ENCODE measurements at places on chromosomes 6 and 20.

GRCh38 chr6:56934876-56935275 is 20.0 kb upstream of the BEND6 start:
- DNase-seq: no peak

DNA sequence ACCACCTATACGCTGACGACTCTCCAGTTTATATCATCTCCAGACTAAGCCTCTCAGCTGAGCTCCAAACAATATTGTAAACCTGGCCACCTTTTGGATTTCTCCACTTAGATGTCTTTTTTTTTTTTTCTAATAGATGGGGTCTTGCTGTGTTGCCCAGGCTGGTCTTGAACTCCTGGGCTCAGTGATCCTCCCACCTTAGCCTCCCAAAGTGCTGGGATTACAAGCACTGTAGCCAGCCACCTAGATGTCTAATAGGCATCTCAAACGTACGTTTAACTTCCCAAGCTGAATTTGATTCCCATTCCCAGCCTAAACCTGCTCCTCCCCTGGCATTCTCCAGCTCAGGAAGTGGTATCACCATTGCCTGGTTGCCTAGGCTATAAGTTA is 5.2 kb downstream of the DDR1 start:
- DNase-seq: no peak

GRCh38 chr6:105593056-105593690 is 190.3 kb upstream of the PREP start:
- DNase-seq: no peak

DNA sequence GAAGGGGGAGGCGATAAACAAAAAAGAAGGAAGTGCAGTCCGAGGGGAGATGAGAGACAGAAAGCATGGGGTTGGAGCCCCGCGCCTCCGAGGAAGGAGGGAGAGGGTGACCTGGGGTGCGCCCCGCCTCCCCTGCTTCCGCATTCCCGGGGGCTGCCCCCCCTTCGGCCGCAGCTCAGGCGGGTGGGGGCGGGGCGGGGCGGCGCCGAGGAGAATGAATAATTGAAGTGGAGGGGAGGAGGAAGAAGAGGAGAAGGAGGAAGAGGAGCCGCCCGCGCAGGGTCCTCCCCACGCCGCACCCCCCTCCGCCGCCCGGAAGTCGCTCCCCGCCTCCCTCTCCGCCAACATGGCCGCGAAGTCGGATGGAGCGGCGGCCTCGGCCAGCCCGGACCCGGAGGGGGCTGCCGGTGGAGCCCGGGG is at the start of gene XKR7:
TSS of gene XKR7 (plus strand) at position 322 of the 420 bp plus-strand sequence. CDS start at position 347, 25 bp downstream.
- no peak for DNase-seq

DNA sequence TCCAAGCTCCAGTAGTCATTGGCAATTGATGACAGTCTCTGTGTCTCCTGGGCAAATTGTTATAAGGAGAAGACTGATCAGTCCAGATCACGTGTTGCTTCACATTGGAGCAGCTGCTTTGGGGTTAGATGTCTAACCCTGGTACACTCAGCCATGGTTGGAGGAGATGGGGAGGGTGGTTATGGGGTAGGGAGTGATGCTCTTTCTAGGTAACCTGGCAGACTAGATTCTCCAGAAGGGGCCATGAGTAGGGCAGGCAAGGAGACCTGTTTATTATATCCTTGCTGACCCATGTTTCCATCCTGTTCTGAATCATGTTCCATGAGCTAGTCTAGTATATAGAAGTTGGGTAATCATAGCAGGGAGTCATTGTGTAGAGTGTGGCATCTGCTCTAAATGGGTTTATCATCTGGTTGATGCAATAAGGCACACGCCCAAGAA is 50.8 kb upstream of the BACH2 start:
- DNase-seq: no peak

DNA sequence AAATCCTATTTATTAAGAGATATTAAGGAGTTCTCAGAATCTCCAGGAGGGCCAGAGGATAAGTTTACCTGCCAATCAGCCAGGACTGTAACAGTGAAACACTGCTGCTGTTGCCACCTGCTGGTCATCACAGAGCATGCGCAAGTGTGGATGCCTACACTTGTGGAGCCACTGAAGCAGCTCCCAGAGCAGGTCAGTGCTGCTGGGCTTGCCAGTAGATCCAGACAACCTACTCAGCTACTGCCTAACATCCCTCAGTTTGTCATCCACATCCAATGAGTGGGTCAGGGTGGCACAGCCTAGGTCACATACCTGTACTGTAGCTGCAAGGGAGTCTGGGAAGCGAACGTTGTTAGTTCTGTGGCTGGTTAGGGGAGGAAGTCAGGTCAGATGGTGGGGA is 18.3 kb upstream of the NHSL1 start:
- DNase-seq: no peak

DNA sequence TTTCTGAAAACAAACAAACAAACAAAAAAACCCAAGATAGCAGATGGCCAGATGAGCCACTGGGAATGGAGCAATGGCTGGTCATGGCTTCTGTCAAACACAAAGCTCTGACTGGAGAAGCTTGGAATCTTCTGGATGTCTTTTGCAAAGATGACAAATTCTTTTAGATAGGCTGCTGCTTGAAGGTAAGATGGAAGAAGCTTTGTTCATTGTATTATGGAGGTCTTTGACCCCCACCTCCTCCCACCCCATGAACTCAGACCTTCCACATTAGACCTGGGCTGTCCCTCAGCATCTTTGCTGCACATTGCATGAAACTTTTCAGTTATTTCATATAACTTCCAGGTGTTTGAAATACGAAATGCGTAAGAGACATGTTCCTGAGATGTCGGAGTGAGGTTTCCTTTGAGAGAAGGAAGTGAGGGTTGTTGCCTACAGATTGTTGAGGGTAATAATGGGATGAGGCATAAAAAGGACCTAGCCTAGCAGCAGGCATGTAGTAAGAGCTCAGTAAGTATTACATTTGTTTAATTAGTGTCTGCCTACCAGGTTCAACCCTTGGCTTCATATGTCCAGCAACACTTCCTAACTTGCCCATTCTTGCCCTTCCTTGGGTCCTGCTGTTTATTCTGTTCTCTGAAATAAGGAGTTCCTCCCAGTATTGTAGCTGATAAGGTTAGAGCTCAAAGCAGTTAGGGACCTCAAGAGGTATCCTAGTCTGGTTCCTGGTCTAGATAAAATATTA is 51.4 kb upstream of the IER3 start:
- DNase-seq: no peak

DNA sequence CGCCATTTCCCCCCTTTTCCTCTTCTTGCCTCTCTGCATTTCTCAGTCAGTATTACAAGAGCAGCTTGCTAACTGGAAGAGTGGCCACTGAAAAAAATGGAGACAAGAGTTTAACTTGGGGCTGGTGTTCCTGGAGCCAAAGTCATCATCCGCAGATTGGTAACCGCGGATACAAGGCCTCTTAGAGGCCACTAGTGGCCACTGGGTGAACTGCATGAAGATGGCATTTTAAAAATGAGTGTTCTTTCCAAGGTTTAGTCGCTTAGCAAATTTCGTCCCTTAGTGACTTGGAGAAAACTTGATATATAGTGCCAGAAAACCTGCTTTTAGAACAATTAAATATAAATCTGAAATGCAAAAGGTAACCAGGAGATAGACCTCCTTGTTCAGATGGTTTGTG is 4.8 kb downstream of the F13A1 start:
- no peak for DNase-seq

Measured in AG09319 (cell line).